ENCODE measurements at places on chromosomes 7 and 10. TPM values are rescaled to one million over a fixed set of nuclear protein-coding genes. Genes with fewer than 3 reads are reported as not detected.

The CHN2 gene
- total RNA-seq = 0.86 TPM

The NSUN6 gene
- total RNA-seq = 27.9 TPM

The SP8 gene
- not detected for total RNA-seq

The SMKR1 gene
- 3.8 TPM for total RNA-seq

The MOGAT3 gene
- total RNA-seq = not detected

The PLAU gene
- not detected for total RNA-seq

The CFAP46 gene
- total RNA-seq = not detected

The ANXA8 gene
- total RNA-seq = not detected

The TMEM213 gene
- not detected for total RNA-seq

The NCF1 gene
- 183 TPM for total RNA-seq

The ASZ1 gene
- total RNA-seq = not detected
